GM03348 (cell line): ENCODE measurements at places on chromosomes 13 and 19.

DNA sequence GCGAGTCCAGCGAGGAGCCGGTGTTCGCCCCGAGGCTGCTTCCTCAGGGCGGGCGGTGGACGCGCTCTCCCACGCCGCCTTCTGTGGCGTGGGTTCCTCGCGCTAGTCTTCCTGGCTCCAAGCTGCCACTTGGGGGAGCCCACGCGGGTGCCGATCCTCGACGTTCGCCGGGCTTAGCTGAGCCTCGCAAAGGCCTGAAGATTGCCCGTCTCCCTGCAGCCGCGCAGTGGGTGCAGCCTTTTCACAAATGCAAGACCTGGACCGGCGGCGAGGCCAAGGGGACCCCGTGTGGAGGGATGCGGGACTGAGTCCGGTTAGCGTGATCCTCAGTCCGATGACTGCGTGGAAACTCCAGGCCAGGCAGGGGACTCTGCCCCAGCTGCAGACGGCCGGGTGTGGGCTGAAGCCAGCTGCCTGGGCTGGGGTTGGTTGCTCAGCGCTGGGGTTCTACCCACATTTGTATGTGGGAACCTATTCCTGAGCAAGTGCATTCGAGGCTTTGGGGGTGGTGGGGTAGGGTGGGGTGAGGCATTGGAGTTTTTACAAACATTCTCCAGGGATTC lies 16.6 kb upstream of the LRP3 start:
- no peak for DNase-seq

GRCh38 chr13:55615081-55615480 lies 1525.6 kb upstream of the PRR20A start:
- DNase-seq = no peak

- DNase-seq = no peak
These were observed 23.5 kb downstream of the LGALS16 start for GRCh38 chr19:39679056-39679790.

GRCh38 chr13:33633701-33634545 lies 184.0 kb upstream of the RFC3 start:
- DNase-seq = no peak

GRCh38 chr13:88000239-88000638 lies 329.1 kb downstream of the SLITRK5 start:
- DNase-seq = peak; percentile 13

GRCh38 chr19:10871711-10872545 lies 575 bp downstream of the CARM1 start:
- peak; percentile 60 for DNase-seq

- DNase-seq = peak; percentile 4
These were observed 14.4 kb downstream of the ACP7 start for GRCh38 chr19:39098365-39099269.

- DNase-seq = no peak
These were observed 219.1 kb upstream of the NBEA start for GRCh38 chr13:34722922-34723321.

DNA sequence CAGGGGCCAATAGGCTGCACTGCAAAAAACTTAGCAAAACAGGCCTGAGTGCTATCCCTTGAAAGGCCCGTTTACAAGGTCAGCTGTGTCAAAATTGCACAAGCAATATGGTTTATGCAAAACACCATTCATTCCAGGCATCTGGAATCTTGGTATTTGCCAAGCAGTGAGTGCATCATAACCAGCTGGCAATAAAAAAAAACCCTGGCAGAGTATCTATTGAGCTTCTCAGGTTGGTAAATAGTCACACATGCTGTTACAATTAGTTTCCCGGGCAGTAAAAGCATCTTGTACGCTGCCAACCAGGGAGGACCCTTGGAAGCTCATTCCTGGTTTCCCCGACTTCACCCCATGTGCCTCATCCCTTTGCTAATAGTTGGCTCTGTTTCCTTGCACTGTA lies 21.3 kb downstream of the ZNF77 start:
- peak; percentile 72 for DNase-seq

- DNase-seq = no peak
These were observed 125.0 kb downstream of the URI1 start for GRCh38 chr19:30066781-30067759.

GRCh38 chr19:54207983-54208783 lies 7.5 kb downstream of the RPS9 start:
- no peak for DNase-seq

GRCh38 chr19:8244442-8244841 lies 35.3 kb downstream of the CERS4 start:
- no peak for DNase-seq

GRCh38 chr13:109345433-109345941 lies 440.9 kb downstream of the IRS2 start:
- DNase-seq = peak; percentile 19

GRCh38 chr19:46872967-46873366 lies 12.2 kb downstream of the ARHGAP35 start:
- DNase-seq = no peak
